ENCODE measurements at places on chromosomes 11 and 22. TPM values are rescaled to one million over a fixed set of nuclear protein-coding genes. Genes with fewer than 3 reads are reported as not detected.

DNA sequence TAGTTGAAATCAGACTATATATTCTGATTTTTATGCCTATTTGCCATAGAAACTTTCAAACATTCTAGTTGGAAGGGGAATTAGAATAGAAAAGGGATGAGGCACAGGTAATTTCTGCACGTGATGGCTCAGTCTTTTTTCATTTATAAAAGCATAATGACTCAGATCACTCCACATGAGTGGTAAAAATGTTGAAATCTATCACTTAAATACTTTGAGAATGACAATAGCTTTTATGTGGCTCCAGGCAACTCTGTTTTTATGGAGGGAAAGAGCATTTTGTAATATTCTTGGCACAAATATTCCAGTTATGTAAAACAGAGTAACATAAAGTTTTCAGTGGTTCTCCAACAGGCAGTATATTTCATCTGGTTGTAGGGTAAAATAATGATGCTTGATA, 5.9 kb upstream of the MMP3 start:
- DNase-seq: no peak

DNA sequence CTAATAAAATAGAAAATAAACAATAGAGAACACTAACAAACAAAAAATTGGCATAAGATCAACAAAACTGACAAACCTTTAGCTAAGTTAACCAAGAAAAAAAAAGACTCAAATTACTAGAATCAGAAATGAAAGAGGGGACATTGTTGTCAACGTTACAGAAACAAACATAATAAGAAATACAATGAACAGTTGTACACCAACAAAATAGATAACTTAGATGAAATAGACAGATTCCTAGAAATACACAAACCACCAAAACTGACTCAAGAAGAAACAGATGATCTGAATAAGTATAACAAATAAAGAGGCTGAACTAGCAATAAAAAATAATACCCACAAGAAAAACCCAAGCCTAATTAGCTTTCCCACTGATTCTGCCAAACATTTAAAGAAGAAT, 34.7 kb upstream of the TMPRSS4 start:
- no peak for DNase-seq

DNA sequence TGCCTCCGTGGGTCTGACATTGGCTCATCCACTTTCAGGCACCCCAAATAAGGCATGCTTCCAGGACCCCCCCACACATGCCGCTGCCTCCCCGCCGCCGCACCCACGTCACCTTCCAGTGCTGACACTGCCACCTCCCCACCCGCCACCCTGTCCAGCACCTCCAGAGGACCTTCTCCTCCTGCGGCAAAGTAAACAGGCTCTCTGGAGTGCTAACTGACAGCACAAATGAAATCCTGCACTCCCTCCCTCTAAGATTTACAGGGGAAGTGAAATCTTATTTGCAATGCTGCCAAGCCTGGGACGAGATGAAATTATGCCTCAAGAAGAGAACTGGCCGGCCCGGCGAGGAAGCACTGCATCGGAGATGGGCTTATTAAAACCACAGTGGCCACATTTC, 35.3 kb downstream of the MACROD1 start:
- no peak for DNase-seq

DNA sequence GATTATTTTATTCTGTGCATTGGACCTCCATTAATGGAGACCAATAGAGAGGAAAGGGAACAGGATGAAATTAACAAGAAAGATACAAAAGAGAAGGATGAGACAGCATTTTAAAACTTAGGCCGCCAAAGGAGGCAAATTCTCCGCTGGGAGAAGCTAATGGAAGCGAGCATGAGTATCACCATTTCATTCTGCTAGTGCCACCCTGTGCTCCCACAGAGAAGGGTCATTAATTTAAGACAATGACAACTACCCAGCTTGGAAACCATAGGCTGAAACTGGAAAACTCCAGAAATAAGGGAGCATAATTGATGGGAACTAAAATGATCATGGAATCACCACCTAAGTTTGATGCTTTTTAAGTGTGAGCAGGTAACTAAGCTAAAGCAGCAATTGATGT, 69.2 kb downstream of the SLC36A4 start:
- no peak for DNase-seq

GRCh38 chr11:13040969-13041561, 31.9 kb downstream of the RASSF10 start:
- no peak for DNase-seq

DNA sequence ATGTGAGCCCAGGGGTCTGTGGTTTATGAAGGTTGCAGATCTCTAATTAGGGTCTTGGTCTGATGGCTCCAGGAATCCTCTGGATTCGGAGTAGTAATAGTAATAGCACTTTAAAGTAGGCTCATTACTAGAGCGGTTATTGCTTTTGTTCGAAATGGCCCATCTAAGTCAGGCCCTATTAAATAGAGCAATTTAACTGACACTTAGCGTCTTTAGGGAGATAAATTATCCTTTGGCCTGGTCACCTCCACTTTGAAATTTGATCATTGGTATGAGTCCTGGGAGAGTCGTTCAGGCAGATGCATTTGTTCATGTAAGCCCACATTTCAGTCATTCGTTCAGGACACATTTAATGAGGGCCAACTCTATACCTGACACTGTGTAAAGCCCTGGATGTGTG, 54.8 kb downstream of the LDLRAD3 start:
- DNase-seq: no peak

- DNase-seq: no peak
These were observed 370 bp upstream of the A4GALT start for GRCh38 chr22:42721045-42721434.

DNA sequence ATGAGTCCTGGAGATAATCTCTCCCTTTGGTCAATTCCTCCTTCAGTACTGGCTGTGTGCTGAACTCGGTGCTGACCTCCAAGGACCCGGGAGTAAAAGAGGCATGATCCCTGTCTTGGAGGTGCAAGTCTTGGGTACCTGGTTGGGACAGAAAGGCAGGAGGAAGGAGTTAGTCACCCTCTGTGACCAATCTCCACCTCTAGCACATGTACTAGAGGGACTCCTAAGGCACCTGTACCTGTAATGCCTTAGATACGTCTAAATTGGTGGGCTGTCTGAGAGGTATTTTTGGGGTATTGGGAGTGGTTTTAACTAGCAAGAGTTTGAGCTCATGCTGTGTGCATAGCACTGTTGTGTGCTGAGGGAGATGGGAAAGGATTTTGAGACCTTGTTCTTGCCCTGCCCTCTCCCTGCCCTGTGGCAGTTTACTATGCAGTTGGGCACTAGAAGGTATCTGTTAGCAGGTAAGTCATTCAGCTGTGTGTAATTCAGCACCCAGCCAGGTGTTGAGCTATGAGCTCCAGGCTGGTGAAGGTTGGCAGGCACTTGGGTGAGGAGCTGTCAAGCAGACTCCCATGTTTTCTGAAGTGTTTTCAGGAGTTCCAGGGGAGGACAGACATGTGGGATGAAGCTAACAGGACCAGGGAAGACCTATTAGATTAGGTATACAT, 2.5 kb downstream of the PANX1 start:
- DNase-seq: no peak

DNA sequence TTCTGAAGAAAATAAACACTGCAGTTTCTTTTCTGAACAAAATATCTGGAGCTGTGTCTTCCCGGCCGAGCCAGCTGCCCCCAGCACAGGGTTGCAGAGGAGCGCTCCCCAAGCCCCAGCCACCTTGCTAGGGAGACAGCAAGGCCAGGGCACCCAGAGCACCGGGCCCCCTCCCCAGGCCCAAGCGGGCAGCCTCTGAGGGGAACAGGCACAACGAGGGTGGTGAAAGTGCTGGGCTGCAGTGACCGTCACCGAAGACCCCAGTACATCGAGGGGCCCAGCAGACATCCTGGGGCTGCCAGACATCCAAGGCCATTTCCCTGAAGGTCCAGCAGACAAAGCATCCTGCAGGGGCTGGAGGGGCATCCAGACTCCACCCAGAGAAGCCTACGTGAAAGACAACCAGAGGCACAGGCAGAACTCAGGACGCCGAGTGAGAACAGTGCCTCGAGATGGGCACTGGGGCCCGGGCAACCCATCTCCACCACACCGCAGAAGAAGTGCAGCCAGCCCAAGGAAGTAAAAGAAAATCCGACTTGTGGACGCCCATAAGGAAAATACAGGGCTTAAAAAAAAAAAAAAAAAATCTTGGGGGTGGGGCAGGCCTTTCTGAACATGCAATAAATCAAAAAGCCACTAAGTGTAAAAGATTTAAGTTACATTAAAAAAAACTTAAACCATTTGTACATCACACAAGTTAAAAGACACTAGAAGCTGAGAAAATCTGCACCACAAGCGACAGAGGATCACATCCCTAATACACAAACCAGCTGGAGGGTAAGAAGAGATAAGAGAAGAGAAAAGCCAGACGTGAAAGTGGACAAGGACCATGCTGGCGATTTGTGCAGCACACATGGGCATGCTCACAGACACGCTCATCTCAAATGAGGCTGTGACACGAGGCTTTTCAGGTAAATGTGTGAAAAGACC, 36.0 kb upstream of the COMT start:
- DNase-seq: no peak

- DNase-seq: no peak
These were observed 176.5 kb upstream of the NAV2 start for GRCh38 chr11:19536131-19536530.

GRCh38 chr11:77669848-77670511, 32.4 kb upstream of the CLNS1A start:
- DNase-seq: no peak

GRCh38 chr11:112408517-112408916, 147.9 kb upstream of the PLET1 start:
- DNase-seq: no peak

DNA sequence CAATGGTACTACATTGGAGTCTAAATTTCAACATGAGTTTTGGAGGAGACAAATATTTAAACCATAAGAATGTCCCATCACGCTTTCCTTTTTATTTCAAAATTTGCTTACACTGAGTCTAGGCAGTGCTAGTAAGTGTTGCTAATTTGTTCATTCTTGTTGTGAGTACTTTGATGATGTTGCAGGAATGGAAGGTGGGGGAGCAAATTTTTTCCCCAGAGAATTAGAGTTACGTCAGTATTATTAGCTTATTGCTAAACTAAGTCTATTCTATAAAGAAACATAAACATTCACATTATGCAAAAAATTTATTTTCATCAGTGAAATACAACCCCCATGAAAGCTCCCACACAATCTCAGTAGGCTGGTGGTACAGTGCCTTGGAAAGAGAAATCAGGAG, 88.0 kb downstream of the BLID start:
- DNase-seq: no peak

- peak; percentile 90 for DNase-seq
These were observed 135.4 kb downstream of the OSBP2 start for GRCh38 chr22:30829901-30830550.

Gene ZBTB3
- 11.3 TPM for total RNA-seq

Gene NRGN
- total RNA-seq: 33.3 TPM

Gene OR51V1
- total RNA-seq: not detected

Gene RTCB
- 50.9 TPM for total RNA-seq

Measured in HCT116 (cell line).